ENCODE measurements at places on chromosomes 7 and 10.

- no peak for DNase-seq
These were observed 75.6 kb downstream of the SNX10 start for GRCh38 chr7:26367219-26367711.

- DNase-seq, result no peak
These were observed 155.9 kb downstream of the ARID5B start for GRCh38 chr10:62057359-62057758.

DNA sequence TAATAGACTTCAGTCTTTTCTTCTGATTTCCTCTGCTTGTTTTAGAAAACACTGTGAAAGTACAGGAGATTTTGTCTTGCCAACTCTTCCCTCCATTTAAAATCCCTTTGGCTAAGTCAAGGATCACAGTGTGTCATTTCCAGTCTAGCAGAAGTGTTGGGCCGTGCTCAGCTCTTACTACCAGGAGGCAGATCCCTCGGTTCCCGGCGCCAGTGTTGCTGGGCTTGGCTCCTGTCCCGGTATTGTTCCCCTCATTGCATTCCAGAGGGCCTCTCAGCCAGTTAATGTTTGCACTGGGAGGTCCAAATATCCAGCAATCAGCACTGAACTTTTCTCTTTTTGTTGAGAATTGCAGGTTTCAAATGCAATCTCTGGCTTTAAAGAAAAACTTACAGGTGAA is 612.1 kb upstream of the MGMT start:
- DNase-seq, result peak; percentile 43

DNA sequence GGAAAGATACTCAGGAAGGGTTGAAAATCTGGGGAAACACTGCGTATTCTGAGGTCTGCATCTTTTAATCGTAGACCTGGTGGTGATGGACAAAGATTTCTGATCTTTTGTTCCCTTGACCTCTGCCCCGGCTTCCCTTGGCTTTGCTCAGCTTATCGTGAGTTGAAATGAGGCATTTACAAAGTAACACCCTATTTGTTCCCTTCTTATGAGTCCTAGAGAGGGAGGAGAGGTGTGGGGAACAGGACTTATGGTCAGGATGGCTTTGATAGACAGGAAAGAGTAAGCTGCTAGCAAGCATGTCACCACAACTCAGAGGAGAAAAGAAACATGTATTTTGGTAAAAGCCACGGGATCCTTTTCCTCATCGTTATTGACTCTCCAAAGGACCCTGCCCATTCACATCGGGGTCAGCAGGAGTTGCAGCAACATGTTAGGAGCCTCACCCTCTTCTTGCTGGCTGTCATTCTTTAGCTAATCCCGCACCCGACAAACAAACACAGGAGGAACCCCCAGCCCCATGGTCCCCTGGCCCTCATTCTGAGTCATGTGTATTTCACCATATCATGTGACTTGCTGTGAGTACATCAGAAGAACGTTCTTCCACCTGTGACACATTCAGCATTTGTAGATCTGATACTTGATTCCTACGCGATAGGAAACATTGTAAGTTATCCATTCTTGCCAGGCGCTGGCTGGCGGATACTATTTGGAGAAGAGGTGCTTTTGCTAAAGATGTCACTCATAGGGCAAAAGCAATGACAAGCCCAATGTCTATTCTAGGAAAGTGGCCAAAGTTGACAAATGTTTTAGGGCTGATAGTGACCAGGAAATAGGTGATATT is 170.1 kb downstream of the RTKN2 start:
- no peak for DNase-seq

GRCh38 chr7:128812514-128813168 is 17.6 kb upstream of the FLNC start:
- no peak for DNase-seq

GRCh38 chr10:76911184-76911583 is 726.4 kb downstream of the KCNMA1 start:
- no peak for DNase-seq

- DNase-seq, result no peak
These were observed 2.2 kb downstream of the COMTD1 start for GRCh38 chr10:75233444-75234016.

DNA sequence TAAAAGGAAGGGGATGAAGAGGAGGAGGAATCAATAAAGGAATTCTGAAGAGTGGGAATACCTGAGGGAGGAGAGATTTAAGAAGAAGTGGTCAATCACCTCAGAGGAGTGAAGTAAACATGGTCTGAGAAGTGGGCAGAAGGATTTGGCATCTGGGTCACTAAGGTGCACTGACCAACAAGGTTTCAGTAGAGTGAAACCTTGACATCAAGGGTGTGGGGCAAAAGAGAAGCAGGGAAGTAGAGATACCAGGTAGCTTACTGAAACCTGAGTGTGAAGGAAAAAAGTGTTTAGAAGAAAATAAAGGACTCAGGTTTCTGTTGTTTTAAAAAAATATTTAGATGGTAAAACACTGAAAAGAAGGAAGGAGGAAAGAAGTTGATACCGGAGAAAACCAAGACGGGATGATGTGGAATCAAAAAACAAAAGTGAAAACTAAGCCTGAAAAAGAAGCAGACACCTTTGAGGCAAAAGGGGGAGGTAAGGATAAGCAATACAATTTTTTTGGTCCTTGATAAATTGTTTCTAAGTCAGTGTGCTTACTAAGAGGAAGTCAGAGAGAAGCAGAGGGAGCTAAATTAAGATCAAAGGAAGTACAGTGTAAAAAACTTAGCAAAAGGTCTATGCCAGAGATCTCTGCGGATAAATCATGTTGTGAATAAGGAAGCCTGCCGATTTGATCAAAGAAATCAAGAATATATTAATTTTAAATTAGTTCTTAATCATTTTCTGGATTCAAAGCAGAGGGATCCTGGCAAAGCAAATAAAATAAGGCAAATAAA is 137.2 kb upstream of the GPR22 start:
- no peak for DNase-seq

- DNase-seq, result no peak
These were observed 6.6 kb downstream of the CUBN start for GRCh38 chr10:17122726-17123661.

DNA sequence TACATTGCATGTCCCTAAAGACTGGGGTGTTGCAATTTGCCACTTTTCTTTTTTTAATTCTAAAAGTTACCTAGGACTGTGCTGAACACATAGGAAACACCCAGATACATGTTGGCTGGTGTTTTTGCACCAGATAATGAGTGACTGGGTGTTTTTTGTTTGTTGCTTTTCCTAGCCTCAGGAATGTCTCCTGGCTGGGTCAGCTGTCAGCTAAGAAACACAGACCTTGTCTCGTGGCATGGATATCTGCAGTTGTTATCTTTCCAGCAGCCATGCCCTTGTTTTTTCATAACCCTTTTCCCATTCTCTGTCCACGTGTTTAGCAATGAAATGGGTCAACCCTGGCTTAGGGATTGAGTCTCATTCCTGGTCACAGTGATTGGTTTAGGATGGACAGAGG is 433.9 kb upstream of the ZMIZ1 start:
- DNase-seq, result no peak

DNA sequence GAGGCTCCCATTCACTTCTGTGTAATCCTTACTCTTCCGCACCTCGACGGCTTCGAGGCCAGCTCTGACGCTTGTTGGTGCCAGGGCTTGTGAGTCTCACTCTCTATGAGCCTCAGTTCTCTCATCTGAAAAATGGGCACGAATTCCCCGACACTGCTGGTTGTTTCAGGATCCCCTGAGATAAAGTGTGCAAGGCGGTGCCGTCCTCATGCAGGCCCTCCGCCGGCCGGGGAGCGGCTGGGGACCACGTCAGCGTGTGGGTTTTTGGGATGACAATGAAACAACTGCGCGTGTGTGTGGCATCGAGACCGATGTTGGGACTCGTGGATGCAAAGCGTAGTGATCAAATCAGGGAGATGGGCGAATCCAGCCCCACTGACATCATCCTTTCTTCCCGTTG is 75.6 kb downstream of the FOXL3 start:
- no peak for DNase-seq

DNA sequence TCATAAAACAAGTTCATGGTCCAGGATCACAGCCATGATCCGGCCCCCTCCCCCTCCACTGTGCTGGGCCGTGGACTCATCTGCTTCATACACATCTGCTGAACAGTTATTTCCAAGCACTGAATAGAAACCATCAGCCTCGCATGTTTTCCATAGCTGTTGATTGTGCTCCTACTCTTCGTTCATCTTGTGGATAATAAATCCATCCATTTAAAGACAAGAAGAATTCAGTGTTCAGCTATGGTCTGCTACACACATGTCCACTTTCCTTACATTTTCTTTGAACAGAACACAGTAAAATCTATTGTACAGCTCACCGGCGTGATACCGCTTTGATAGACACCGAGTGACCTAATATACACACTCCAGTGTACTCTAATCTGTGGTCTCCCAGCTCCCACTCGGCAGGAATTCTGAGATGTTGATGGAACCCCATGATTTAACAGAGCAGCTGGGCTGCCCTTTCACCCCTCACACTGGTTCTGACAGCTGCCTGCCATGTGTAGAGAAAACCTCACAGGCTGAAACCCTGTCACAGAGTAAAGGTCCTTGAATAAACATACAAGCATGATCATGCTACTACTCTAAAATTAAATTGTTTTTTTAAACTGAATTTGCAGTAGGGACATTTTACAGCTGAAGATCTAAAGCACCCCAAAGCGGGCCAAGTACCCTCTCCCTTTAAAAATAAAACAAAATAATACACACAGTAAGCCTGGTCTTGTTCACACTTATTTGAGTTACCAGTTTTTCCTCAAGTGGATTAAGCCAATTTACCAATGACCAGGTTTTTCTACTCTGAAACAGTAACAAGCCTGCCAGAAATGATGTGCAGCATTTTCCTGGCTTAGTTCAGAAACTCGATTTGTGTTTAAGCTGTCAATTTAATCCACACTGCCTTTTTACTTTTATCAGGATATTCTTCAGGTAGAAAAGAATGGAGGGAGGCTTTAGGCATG is 95.1 kb upstream of the FZD1 start:
- no peak for DNase-seq

- DNase-seq, result no peak
These were observed 580.5 kb downstream of the REEP3 start for GRCh38 chr10:64101606-64102263.

GRCh38 chr10:22704942-22705341 is 9.4 kb downstream of the PIP4K2A start:
- no peak for DNase-seq

GRCh38 chr10:132098539-132099388 is 33.0 kb downstream of the JAKMIP3 start:
- DNase-seq, result no peak

- DNase-seq, result no peak
These were observed 36.9 kb upstream of the PTF1A start for GRCh38 chr10:23155169-23155568.

GRCh38 chr7:42125321-42125720 is 111.7 kb downstream of the GLI3 start:
- DNase-seq, result no peak

DNA sequence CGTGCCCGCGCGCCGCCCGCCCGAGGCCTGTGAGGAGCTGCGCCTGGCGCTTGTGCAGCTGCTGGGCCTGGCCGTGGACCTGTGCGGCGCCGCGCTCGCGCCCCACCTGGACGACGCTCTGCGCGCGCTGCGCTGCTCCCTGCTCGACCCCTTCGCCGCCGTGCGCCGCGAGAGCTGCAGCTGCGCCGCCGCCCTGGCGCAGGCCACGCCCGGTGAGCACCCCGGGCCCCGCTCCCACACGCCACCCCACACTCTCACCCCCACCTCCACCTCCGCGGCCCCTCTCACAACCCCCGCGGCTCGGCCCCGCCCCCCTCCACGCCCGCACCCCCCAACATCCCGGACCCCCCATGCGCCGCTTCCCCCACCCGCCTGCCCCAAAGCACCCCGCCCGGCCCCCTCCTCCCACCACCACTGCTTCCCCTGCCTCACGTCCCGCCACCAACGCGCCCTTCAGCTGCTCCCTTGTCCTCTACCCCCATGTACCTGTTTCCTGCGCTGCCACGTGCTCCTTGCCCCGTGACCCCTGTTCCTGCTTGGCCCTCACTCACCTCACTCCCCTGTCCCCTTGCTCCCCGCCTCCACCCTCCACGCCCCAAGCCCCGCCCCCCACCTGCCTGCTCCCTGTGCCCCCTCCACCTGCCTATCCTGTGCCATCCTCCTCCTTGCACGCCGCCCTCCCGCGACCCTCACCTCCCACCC is at the start of gene PRKAR1B:
TSS of gene PRKAR1B (minus strand) at position 178 of the 702 bp plus-strand sequence. CDS start 15,776 bp downstream, outside the sequence.
- no peak for DNase-seq

- DNase-seq, result no peak
These were observed 111.1 kb downstream of the CPED1 start for GRCh38 chr7:121099572-121099971.

DNA sequence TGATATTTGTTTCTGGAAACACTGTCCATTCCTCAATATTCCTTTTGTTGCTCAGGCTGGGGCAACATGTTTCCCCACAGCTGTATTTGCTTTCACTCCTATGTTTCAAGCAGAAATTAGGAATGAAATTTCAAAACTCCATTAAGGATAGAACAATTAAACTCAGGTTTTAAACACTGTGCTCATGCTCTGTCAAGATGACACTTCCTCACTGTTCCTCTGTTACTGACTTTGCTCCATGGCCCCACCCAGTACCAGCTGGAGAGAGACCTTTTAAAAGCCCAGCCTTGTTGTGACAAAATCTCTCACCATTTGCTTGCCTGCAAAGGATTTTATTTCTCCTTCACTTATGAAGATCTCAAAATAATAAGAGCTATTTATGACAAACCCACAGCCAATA is 197.4 kb downstream of the ELMO1 start:
- no peak for DNase-seq

GRCh38 chr7:37916673-37917660 is at the start of gene SFRP4:
TSS of gene SFRP4 (minus strand) at chr7:37916817. CDS start at chr7:37916537, 280 bp downstream.
- no peak for DNase-seq

DNA sequence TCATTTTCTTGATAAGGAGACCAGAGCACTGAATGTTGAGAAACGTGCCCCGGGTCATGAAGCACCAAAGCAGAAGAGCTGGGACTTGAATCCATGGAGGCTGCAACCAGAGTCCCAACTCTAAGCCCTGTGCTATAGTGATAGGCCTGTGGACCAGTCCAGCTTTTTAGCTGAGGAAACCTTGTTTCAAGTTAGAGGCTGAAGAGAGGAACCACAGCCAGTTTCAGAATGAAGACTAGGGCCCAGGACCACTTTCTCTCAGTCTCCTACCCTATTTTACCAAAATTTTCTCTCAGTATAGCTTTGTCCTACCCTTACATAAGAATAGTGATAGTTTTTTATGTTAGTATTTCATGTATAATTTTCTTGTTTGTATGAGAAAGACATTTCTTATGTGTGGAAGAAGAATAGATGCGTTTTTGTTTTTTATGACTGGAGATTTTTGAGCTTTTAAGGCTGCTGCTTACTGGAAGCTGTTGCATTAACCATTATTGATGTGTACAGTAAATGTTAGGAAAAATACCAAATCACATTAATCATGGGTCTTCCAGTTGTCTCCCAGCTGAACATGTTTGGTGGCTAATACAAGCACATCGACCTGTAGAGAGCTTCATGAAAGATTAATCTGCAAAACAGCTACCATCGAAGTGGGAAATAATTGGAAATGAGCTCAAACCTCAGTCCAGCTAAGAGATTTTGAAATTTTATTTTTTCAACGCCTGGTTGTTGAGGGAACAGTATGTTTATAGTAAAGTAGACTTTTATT is 45.0 kb upstream of the CSTF2T start:
- no peak for DNase-seq

Data from fibroblast of skin of left biceps (primary cell).